ENCODE measurements at places on chromosomes 7 and 10.

DNA sequence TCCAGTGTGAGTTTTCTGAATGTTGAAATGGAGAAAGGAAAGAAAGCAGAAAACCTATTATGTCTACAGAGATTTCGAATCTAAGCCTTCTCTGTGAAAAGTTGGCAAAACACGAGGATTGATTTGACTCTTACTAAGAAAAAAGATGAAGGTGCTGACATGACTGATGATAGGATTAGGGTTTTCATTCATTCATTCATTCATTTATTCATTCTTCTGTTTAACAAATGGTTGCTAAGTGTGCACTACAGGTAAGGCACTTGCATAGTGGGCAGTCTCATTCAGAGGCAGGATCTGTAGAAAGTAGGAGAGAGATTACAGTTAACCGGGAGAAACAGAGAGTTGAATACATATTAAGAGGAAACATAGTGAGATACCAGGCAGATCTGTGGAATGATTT, 137.1 kb downstream of the ZNF365 start:
- DNase-seq: no peak

DNA sequence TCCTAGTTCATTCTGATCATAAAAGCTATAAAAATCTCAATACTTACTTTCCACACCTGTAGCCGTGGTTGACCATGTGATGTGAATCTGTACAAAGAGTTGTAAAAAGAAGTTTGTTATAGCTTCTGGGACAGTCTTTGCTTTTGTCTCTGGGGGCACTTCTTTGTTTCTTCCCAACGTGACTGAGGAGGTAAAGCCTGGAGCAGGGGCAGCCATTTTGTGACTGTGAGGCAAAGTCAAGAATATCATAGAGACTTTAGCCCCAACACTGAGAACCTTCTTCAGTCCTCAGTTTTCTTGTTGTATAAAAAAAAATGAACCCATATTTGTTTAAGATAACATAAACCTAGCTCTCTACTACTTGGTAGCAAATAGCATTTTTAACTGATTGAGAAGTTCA, 29.4 kb upstream of the LYZL1 start:
- no peak for DNase-seq

- peak; percentile 77 for DNase-seq
Observed at GRCh38 chr7:105656922-105657521, 75.7 kb upstream of the EFCAB10 start.

DNA sequence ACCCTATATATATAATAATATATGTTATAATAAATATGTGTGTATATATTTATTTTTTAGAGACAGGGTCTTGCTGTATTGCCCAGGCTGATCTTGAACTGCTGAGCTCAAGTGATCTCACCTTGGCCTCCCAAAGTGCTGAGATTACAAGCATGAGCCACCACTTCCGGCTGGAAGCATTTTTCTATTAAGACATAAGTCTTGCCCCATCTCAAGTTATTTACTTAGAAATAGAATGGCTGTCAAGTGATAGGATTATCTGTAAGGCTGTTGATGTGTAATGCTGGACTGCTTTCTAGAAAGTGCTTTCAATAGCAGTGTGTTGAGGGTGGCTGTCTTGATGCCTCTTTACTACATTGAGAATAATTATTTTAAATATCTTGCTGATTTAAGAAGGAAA, 65.2 kb downstream of the ZMYND11 start:
- DNase-seq: no peak

DNA sequence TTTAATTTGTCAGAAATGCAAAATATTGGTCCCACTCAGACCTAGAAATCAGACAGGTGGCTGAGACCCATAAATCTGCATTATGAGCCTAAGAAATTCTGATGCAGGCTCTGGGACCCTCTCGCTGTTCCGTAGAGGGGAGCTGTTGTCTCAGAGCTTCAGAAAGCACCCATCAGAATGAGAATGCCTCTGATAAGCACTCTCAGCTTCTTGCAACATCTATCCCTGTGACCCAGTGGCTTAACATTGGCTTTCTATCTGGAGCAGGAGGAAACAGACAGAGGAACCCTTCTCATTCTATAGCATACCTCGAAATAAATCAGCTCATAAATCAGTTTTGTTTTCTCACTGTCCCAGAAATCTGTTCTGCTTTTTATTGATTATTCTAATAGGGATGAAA, 184.6 kb upstream of the SP4 start:
- DNase-seq: no peak

DNA sequence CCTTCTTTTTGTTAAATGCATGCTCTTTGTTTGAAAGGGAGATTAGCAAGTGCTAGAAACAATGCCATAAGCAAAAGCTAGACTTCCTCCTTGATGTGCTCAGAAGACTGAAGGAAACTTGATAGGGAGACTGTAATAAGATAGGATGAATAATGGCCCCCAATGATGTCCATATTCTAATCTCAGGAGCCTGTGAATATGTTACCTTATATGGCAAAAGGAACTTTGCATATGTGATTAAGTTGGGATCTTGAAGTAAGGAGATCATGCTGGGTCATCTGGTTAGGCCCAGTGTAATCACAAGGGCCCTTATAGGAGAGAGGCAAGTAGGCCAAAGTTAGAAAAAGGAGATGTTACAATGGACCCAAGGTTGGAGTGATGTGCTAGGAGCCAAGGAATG, 13.6 kb upstream of the LIPM start:
- no peak for DNase-seq

- DNase-seq: no peak
Observed at GRCh38 chr10:97185326-97186058, at the start of gene SLIT1. TSS of gene SLIT1 (minus strand) at chr10:97185959. CDS start at chr10:97185674, 285 bp downstream.

DNA sequence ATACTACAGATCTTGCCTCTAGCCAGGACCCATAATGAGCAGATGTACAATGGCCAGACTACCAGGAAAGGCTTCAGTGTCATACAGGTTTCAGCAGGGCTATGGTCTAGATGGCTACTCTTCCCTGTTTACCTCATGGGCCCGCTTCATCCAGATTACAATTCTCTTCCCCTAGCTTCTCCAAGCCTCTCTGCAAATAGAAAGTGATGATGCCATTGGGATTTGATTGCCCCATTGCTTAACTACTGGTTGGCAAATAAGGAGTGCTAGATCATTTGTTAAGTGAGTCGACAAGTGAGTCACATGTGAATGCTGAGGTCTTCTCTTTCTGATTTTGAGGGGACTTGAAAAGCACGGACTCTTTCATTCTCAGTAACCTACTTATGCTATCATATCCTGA, 361.5 kb upstream of the LRRTM3 start:
- DNase-seq: no peak

DNA sequence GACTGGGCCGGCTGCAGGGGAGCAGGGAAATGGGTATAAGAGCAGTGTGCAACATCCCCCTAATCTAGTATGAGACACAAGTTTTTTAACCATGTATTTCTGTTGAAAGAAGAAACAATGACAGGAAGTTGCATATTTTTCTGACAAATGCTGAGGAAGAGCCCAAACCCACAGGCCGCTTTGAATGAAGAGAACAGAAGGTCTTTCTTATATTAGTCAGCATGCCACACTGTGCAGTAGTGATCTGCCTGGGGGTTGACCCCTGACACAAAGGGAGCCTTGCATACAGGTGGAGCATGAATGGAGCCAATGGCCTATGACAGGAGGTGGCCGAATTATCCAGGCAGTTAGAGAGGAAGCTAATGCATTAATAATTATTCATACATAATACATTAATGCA, 518.3 kb downstream of the PLXDC2 start:
- no peak for DNase-seq

GRCh38 chr10:44685220-44685619, 225.9 kb upstream of the TMEM72 start:
- no peak for DNase-seq

DNA sequence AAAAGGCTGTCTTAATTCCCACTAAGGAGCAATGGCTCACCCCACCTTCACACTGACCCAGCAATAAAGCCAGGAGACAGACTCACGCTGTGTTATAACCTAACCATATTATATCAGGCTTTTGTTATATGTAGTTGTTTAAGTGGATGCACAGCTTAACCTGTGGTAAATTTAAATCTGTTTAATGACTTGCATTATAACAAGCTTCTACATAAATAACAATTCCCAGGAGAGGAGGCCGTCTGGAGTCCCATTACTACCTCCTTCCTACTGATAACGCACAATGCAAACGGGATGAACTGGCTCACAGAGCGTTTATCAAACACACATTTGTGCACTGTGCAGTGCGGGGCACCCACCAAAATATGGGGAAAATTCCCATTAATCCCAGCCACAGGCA, 102.1 kb upstream of the MGMT start:
- DNase-seq: no peak

- DNase-seq: no peak
Observed at GRCh38 chr7:151566897-151567320, 47.2 kb upstream of the RHEB start.

GRCh38 chr10:88315755-88316154, 267.4 kb downstream of the RNLS start:
- no peak for DNase-seq

DNA sequence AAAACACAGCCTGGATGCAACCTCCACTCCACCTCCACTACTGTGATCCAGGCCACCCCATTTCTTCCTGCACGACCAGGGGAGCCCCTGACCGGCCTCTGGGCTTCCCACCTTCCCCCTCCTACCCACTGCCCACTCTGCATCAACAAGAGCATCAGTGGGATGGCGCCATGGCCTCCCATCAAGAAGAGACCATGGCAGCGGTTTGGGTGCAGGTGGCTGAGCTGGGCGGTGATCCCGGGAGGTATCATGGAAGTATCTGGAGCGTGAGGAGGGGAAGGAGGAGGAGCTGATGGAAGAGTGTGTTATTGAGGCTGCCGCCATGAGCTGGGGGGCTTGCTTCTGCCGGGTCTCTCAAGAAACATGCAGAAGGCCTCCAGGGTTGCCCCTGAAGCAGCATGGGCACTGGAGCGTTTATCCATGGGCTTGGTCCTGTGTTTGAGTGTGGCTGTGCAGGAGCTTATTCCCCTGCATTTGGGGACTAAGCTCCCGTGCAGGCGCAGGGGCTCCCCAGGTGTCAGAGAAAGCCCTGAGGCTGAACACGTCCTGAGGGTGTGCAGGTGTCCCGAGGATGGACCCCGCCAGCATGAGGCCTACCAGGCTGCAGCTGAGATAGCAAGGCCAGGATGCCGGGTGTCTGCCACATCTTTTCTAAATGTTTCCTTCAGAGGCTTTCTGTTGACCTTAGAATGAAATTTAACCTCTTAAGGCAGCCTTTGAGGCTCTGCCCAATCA, 99.2 kb upstream of the PCBD1 start:
- no peak for DNase-seq

GRCh38 chr7:150357270-150357669, 11.4 kb upstream of the REPIN1 start:
- DNase-seq: peak; percentile 71

GRCh38 chr7:38977685-38978084, at the start of gene POU6F2:
TSS of gene POU6F2 (plus strand) at chr7:38977909. CDS start at chr7:38977954, 45 bp downstream.
- no peak for DNase-seq

GRCh38 chr7:105838627-105839231, 37.7 kb downstream of the ATXN7L1 start:
- no peak for DNase-seq

DNA sequence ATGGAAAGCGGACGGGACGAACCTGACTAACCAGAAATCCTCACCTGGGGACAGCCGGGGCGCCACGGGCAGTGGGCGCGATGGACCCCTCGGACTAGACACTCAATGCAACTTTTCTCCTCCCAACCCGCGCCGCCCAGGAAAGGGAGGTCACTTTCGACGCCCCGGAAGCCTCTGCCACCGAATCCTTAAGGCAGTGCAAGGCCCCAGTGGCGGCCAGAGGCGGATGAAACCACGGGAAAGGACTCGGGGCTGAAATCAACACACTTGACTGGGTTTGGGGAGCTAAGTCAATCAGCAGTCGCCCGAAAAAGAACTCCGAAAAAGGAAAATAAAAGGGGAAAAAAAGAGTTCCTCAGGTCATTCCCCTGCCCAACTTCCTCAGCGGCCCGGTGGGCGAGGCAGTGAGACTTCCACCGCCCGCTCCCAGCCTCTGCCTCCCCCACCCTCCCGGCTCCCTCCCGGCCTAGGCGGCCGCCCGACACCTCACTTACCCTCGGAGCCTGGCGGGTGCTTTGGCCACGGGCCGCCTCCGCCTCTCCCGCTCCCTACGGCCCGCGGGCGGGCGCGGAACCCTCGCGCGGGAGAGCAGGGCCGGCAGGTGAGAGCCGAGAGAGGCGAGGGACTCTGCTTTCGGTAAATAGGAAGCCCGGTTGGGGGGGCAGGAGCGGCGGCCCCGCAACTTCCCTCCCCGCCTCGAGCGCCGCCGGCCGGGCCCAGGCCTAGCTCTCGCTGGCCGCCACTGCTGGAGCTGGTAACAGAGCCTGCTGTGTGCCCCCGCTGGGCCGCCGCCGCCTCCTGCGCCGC, 518 bp downstream of the WAPL start:
- peak; percentile 56 for DNase-seq

DNA sequence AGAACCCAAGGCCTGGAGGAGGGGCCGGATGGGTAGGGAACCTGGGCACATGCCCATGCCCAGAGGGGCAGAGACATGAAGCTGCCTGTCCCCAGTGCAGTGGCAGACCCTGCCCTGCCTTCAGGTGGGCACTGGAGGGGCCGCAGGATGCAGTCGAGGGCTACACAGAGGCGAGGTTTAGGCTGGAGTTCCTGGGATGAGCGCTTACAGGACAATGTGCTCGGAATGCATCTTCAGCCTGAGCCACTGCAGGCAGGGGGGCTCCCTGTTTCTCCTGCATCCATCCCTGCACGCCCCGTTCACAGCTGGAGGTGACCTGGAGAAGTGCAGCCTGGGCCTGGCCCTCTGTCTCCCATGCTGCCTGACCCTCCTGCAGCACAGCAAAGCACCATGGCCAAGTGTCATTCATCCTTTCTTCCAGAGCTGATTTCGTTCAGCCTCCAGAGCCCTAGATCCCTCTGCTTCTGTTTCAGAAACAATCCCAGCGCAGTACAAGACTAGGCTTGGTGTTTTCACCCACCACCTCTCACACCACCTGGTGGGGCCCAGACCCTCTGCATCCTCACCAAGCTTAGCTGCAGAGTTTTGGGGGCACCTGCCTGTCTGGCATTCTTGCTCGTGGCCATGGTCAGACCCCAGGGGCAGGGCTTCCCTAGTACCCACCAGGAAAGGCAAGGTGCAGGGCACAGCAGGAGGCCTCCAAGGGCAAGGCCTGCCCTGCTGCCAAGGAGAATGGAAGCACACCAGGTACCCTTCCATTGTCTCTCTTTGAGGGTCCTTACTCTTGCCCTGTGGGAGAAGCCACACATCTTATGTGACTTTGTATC, 311.9 kb downstream of the TCERG1L start:
- DNase-seq: no peak

Measured in activated naive CD8-positive, alpha-beta T cell treated with anti-CD3 and anti-CD28 coated beads, Interleukin-2, amount 50 U/mL, for 24 hours (primary cell).